KBM-7 (cell line): ENCODE measurements at places on chromosomes 11 and 22.

DNA sequence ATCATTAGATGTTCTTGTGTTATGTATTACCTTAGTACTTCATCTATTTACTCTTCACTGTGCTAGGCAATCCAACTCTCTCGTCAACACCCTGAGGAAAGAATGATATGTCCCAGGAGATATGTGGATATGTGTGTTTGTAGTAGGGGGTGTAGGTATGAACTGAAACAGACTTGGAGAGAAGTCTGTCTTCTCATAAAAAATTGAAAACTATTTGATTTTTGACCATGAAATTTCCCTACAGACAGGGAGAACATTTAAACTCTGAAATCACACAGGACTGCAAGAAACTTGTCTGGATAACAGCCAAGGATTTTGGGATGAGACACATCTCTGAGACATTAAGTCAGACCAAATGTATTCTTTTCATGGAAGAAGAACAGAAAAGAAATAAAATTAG, 967.0 kb upstream of the FAT3 start:
- DNase-seq: no peak

DNA sequence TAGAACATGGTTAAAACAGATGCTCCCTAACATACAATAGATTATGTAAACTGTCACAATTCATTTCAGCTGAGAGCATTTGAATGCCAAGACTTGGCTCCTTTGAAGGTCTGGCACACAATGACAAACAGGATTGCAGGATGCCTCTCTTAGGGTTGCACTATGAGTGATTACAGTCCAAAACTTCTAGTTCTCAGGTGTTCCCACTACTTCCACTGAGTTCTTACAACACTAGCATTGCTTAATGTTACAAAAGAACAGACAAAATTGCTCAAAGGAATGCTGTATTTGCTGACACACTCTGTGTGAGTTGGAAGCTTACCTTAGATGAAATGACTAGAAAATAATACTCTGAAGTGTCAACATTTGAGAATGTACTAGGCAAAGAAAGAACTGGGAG, 2413.8 kb upstream of the RAG2 start:
- DNase-seq: no peak

DNA sequence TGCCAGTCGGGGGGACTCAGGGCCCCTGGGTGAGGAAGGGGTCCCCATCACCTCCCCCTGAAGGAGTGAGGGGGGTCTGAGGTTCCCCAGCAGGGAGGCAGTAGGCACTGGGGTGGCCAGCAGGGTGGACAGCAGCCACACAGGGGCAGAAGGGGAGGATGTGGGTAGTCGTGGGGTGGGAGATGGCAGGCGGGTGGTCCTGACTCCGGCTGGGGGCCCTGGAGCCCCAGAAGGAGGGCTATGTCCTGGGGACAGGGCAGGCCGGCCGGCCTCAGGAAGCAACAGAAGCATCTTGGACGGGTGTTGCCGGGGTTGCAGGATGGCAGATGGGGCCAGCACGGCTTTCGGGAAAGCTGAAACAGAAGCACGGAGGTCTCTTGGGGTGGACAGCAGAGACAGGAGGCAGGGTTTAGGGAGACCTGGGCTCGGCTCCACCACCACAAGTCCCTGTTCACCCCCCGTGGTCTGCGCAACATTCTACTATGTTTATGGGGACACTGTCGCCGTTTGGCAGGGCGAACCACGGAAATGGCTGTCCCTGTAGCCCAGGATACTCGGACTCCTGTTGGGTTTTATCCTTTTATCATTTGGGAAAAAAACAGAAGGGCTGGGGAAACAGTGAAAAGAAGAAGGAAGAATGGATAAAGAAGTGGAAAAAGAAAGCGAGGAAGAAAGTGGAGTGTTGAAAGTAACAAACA, 14.1 kb downstream of the VWCE start:
- DNase-seq: no peak

DNA sequence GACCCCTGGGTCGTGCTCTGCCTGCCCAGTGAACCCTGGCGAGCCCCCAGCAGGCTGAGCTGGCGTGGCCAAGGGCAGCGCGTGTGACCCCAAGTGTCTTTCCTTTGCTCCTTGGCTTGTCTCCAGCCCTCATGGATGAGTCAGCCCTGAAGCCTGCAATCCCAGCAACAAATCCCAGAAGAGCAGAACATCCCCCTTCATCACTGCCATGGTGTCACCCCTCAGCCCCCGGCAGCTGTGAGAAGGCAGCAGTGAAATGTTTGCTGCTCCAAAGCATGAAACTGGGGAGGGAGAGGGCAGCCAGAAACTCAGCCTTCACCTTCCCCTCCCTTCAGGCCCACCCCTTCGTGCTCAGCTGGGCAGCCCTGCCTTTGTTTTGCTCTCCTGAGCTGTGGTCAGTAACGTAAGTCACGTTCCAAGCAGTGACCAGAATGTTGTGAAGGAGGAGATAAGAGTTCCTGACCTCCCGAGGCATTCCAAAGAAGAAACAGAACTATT, 29.8 kb downstream of the ADAMTS15 start:
- DNase-seq: no peak

GRCh38 chr11:104120493-104121137, 43.3 kb downstream of the PDGFD start:
- DNase-seq: peak; percentile 18

DNA sequence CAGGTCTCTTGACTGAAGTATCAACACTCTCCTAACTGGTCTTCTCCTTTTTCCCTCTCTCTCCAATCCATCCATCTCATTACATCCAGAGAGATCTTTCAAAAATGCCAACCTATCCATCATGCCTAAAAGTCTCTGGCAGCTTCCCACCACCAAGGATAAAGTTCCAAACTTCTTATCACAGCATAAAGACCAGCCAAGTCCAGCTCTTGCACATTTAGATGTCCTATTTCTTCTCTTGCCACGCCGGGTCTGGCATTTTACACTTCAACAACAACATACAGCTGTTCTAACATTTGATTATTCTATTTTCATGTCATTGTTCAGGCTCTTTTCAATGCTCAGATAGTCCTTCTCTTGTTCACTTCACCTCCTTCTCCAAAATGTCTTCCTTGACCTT, 70.6 kb downstream of the RELT start:
- no peak for DNase-seq

DNA sequence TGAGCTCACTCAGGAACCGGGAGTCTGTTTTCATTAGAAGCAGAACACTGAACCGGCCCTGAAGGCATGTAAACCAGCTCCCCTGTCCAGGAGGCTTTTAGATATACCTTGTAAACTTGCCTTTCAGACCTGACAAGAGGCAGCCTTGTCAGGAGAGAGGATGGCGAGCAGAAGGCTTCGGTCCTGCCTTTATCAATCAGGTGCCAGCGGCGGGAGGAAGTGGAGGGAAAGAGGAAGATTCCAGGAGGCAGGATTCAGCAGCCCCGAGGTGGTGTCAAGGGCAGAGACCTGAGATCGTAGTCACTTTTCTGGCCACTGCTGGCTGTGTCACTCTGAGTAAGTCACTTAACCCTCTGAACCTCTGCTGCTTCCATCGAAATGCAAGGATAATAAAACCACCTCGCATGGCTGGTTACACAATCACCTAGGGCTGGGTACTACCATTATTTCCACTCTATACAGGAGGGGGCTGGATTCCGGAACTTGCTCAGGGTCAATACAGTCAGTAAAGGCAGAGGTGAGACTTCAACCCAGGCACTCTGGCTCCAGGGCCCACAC, 181.0 kb downstream of the CHST1 start:
- DNase-seq: no peak

- peak; percentile 78 for DNase-seq
These were observed 47.0 kb downstream of the PACSIN2 start for GRCh38 chr22:42967933-42968332.

GRCh38 chr11:96105944-96106343, 182.0 kb upstream of the MTMR2 start:
- no peak for DNase-seq

GRCh38 chr22:48241658-48242057, 1479.2 kb downstream of the TBC1D22A start:
- no peak for DNase-seq
